SK-N-SH (cell line): ENCODE measurements at places on chromosomes 11 and 22. TPM values are rescaled to one million over a fixed set of nuclear protein-coding genes. Genes with fewer than 3 reads are reported as not detected.

DNA sequence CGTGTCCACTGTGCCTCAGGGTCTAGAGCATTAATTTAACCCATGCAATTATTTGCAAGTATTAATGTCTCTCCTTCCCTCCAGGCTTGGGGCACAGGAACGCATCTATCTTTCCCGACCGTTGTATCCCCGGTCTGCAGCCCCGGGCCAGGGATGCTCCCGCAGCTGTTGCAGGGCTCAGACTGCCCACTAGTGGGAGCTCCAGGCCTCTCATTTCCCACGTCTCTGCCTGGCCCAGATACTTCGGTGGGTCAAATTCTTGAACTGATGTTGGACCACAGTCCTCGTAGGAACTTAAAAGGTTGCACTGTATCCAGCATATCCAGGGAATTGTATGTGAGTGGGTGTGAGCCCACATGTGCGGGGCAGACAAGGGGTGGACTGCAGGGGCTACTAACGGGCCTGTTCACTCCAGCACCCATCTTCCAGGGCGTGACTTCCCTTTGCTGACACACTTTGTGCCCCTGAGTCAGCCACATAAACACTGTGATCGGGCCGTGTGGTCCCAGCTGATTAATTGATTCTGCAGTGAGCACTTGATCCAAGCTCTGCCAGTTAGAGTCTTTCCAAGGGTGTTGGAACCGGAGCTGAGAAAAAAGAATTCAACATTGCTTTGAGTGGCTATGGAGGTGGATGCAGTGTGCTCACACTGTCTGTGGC is 451.3 kb downstream of the TBC1D22A start:
- peak; percentile 67 for DNase-seq

GRCh38 chr11:64342869-64343745 is 3.1 kb downstream of the CCDC88B start:
- DNase-seq, result peak; percentile 68

DNA sequence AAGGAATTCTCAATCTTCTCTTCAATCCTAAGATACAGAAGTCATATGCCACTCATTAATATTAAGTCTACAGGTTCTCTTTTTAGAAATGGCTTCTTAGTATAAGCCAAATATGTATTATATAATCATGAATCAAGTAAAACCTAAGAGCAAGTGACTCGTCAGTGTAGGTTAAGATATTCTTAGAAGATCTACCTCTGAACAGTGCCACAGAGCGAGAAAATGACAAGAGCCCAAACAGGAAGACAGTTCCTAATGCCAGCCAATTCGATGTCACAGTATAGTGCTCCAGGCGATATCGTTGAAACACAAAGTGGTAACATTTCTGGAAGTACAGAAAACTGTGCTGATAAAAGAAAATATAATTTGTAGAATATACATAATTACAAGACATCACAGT is 33.3 kb downstream of the ALG9 start:
- no peak for DNase-seq

- DNase-seq, result no peak
Measured at GRCh38 chr11:26287067-26287518, 44.8 kb upstream of the ANO3 start.

DNA sequence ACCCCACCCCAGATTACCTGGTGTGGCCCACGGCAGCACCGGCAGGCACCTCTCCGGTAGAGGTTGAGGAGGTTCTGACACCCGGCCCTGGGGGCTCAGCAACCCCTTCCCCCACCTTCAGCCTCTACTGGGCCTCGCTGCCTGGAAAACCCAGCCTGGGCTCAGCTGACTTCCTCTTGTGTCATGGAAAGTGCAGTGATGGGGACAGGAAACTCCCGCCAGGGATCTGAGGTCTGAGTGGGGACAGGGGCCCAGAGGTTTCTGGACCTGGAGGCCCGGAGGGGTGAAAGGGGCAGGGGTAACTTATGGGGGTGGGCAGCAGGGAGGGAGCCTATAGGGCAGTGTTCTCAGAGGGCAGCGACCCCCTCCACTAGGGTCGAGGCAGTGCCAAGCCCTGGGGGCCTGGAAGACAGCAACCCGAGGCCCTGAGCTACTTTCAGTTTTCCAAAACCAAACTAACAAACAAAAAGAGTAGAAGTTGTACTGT is 10.0 kb upstream of the CD5 start:
- DNase-seq, result no peak

- DNase-seq, result no peak
Measured at GRCh38 chr11:69048031-69048693, 570 bp upstream of the TPCN2 start.

GRCh38 chr11:77559686-77560401 is 29.9 kb upstream of the AQP11 start:
- DNase-seq, result no peak

GRCh38 chr11:36953976-36954375 is 355.9 kb upstream of the RAG2 start:
- no peak for DNase-seq

- no peak for DNase-seq
Measured at GRCh38 chr22:24389680-24390079, 37.7 kb upstream of the ADORA2A start.

The PRR33 gene
- polyA plus RNA-seq, result not detected in 2 replicates

The LYVE1 gene
- not detected in 2 replicates for polyA plus RNA-seq

The OR51E2 gene
- 0.03 TPM in 1 of 2 replicates, not detected in the other for polyA plus RNA-seq
